MCF 10A (cell line): ENCODE measurements at places on chromosomes 5 and 9. TPM values are rescaled to one million over a fixed set of nuclear protein-coding genes. Genes with fewer than 3 reads are reported as not detected.

GRCh38 chr5:6819521-6819920, 106.3 kb downstream of the TENT4A start:
- no peak for DNase-seq

GRCh38 chr5:80676706-80677105, 21.9 kb upstream of the DHFR start:
- no peak for DNase-seq

Gene PLPPR1
- total RNA-seq = not detected in 2 replicates

DNA sequence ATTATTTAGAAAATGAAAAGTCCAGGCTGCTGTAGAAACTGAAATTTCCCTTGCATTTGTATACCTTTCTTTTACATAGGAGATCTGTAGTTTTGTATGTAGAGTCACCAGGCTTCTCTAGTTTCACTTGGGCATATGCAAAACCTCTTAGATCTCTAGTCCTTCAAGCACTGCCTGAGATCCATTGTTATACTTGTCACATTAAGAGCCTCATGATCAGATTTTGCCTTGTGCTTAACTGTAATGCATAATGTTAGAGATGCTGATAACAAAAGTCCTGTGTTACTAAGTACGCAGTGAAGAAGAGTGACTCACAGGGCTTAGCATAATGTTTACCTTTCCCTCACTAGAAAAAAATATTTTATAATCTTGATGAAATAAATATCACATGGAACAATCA, 250.2 kb downstream of the CYLC2 start:
- DNase-seq = peak; percentile 9

DNA sequence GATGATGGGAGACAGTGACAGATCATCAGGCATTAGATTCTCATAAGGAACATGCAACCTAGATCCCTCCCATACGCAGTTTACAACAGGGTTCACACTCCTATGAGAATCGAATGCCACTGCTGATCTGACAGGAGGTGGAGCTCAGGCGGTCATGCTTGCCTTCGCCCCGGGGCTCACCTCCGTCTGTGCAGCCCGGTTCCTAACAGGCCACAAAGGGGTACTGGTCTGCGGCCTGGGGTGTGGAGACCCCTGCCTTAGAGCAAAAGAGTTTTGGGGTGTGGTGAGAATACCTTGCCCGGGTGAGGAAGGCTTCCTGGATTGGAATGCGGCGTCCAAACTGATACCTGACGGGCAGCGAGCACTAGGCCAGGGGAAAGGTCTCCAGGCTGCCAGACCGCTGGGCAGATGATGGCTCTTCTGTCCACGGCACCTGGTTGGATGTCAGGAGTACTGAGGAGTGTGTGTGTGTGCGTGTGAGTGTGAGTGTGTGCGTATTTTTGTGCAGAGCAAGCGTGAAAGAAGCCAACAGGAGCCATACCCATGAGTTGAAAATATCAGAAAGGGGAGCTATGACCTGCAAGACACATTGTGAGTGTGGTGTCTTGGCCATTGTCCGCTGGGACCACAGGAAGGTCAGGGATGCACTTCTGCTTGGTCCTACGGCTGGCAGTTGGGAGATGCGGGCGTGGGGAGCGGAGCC, 55.4 kb downstream of the ACER2 start:
- no peak for DNase-seq

DNA sequence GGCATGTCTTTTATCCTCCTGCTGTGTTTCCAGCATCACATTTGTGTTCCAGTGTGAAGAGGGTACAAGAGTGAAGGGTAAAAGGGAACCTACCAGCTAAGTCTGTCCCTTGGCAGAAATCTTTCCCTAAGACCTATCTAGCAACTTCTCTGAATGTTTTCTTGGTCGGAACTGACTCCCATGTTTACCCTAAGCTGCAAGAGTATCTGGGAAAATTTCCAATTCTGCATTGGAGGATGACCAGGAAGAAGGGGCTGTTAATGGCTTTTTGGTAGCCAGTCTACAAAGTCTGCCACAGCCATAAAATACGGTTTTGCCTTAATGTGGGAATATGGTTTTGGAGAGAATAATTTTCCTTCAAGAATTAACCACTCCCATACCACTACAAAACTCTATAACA, 75.1 kb downstream of the MAST4 start:
- no peak for DNase-seq
